ENCODE measurements at places on chromosomes 3 and 15.
A peak's percentile ranks its signal among the peaks of the same experiment; 100 is the strongest.

DNA sequence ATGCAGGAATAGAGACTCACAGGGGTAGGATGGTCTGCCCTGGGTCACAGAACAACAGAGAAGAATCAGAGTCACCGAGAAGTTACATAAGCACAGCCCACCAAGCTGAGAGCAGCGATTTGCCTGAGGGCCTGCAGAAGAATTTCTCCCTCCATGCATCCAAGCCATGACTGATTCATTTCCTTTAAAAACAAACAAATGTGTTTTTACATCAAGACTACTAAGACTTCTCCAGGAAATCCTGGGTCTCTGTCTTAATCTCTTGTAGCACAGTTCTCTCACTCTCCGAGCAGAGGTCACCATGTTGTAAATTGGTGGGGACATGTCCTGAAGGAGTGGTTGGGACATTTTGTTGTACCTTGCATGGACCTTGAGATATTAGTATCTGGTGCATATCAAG is 159.8 kb downstream of the THSD4 start:
- peak; percentile 82 for DNase-seq

- no peak for DNase-seq
These were observed 14.1 kb downstream of the ACAA1 start for GRCh38 chr3:38122712-38123290.

DNA sequence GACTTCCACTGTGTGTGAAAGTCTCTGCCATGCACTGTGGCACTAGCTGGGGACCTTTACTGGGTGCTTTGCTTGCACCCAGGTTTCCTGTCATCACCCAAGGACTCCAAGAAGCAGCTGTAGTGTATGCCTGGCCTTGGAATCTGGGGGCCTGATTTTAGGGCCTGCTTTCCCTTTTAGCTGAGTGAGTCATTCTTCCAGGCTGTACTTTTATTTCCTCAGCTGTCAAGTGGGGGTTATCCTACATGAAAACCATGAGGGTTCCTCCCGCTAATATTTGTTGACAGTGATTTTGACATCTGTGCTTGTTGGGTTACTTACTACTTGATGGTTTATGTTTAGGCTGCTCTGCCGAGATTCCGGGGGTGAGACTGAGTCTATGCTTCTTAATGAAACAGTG is 18.5 kb downstream of the GORASP1 start:
- no peak for DNase-seq

GRCh38 chr15:92797168-92798052 is 102.7 kb upstream of the CHD2 start:
- DNase-seq: peak; percentile 50

DNA sequence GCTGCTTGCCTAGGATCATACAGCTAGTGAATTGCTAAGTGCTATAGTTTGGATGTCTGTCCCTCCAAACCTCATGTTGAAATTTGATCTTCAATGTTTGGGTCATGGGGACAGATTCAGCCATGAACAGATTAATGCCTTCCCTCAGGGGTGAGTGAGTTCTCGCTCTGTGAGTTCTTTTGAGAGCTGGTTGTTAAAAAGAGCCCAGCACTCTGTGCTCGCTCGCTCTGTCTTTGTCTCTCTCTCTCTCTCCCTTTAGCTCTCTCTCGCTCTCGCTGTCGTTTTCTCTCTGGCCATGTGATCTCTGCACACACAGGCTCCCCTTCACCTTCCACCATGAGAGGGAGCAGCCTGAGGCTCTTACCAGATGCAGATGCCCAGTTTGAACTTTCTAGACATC is 14.9 kb downstream of the TRH start:
- DNase-seq: no peak

DNA sequence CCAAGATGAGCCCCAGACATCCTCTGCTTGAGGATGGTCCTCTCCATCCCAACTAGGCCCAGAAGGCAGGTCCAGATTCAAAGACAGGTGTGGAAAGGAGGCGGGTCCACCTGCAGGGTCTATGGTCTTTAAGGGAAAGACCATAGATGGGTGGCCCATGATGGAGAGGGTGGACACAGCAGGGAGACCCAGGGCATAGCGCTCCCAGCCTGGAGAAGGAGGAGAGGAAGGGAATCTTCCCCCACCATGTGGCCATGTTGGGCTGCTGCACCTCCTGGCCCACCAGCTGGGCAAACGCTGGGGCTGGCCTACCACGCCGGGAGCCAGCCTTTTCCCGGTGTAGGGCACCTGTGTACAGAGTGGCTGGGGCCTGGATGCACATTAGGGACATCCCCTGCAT is 265.2 kb upstream of the TLE3 start:
- DNase-seq: peak; percentile 34

DNA sequence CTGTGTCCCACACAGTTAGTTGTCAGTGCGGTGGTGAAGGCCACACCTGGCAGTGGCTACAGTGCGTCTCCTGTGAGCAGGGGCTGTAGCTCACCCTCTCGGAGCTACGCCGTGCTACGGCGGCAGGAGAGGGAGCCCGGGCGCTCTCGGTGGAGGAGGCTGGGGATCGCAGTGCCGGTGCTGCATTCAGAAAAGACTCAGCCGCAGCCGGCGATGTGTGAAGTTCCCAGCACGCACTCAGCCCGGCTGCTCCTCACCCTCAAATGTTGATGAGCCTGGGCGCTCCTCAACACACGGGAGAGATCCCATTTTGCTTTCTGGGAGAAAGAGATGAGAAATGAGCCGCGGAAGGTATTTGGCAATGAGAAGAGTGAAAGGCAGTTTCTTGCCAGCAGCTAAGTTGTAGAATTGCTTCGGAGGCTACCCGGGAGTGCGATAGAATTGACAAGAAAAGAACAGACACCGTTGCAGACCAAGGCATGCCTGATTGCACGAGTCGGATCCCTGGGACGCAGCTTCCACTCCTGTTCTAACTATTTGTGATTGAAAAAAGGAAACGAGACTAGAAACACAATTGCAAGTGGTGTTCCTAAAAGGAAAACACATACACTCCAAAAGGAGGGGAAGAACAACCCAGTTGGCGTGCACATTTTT is at the start of gene UNC13C:
Gene UNC13C, plus strand, starts transcription at position 189 of the 654 bp plus-strand sequence. CDS start 34,463 bp downstream, outside the sequence.
- DNase-seq: no peak
